SW 1271 (cell line): ENCODE measurements at places on chromosomes 4 and X.

- no peak for DNase-seq
Observed at GRCh38 chr4:154465085-154465484, 26.5 kb downstream of the DCHS2 start.

DNA sequence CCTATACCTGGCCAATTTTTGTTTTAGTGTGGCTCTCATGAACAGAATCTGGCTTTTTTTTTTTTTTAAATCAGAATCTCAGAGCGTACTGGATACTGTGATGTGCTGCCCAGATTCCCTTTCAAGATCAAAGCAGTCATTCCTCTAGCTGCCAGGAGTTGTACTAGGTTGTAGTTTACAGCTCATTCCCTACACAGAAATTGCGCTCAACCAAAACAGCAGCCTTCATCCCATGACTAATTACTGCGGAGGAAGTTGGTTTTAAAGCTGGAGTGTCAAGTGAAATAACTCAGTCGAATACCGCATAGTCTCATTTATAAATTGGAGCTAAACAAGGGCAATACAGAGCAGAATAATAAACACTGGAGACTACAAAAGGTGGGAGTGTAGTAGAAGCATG, 12.2 kb upstream of the TMPRSS11B start:
- no peak for DNase-seq

GRCh38 chr4:172998527-172999469, 169.8 kb upstream of the GALNT7 start:
- no peak for DNase-seq

GRCh38 chr4:113404167-113404571, 354.7 kb downstream of the ANK2 start:
- no peak for DNase-seq

GRCh38 chr4:75254745-75255144, 259.5 kb downstream of the RCHY1 start:
- no peak for DNase-seq

GRCh38 chr4:140871368-140871767, 115.2 kb upstream of the TBC1D9 start:
- no peak for DNase-seq

- DNase-seq, result no peak
Observed at GRCh38 chr4:121633653-121634052, 63.1 kb downstream of the ANXA5 start.

GRCh38 chr4:36056136-36056535, 188.2 kb downstream of the ARAP2 start:
- no peak for DNase-seq

DNA sequence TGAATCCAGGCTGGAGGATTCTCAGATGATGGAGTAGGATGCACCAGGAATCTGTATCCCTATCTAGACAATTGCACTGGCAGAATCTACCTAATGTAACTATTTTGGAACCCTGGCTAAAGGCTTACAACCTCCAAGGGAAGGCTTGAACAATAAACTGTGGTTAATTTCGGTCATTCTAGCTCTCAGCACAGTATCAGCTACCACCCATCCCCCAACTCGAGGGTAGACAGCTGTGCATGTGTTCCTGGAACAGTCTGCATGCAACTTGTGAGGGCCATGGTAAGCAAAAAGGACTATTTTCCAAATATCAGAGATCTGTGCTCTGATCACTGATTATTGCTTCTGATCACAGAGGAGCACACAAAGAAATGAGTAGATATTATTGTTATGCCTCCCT, 34.0 kb downstream of the ELF2 start:
- no peak for DNase-seq

DNA sequence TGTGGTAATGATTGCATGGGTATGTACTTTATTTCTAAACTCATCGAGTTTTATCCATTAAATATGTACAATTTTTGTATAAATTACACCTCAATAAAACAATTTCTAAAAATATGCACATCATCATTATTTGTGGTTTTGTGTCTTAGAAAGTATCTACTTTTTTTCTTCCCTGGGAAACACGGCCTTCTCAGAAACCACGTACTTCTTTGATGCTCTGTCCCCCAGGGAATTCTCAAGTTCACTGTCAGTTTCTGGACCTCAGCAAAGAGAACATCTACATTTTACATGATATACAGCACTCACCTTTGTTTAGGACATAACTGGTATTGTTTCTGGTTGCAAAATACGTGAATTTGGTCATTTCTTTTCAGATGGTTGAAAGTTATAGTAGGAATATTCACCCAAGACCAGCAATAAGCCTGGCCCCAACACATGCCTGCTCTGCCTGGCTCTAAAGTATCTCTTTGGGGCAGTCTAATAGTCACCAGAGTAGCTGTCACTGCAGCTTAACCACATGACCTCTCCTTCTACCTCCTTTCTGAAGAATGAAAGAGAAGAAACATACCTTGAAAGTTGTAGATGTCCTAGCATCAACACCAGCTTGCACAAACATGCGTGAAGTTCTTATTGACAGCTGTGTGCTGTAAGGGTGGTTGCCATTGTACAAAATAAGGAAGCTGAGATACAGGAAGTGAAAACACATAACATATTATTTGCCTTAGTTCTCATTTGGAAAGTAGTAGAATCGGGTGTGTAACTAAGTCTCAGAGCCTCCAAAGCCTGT, 48.4 kb upstream of the SPANXN4 start:
- DNase-seq, result no peak

- DNase-seq, result no peak
Observed at GRCh38 chr4:653831-654502, 20.1 kb downstream of the ATP5ME start.

GRCh38 chrX:17617806-17618205, 119.5 kb upstream of the SCML1 start:
- DNase-seq, result no peak

GRCh38 chr4:112076919-112077608, 68.2 kb upstream of the FAM241A start:
- no peak for DNase-seq
